ENCODE measurements at places on chromosomes 7 and 10.

DNA sequence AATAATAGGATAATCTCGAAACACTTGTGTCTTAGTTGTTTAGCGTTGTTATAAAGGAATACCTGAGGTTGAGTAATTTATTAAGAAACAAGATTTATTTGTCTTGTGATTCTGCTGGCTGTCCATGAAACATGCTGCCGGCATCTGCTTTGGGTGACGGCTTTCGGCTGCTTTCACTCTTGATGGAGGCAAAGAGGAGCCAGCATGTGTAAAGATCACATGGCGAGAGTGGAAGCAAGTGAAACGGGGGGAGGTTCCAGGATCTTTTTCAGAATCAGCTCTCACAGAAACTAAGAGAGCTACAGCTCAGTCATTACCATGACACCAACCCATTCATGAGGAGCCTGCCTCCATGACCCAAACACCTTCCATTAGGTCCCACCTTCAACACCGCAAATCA, 402.8 kb downstream of the CDC14C start:
- no peak for DNase-seq

GRCh38 chr10:78335691-78336401, 302.2 kb downstream of the RPS24 start:
- DNase-seq = no peak

DNA sequence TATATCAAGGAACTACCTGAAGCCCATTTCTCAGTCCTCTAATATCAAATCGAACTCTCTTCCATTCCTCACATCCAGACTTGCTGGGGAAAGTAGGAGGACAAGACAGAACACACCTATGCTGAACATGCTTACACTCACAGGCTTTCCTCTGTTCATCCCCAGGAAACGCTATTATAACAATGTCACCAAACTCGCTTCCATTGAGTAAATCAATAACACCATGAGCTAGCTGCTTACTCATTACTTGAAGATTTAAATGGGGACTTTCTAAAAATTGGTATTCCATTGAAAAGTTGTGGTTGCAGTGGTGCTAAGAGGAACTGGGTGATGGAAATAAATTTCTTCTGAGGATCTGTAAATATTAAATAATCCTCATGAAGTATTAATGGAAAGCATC, 88.8 kb downstream of the SLC25A13 start:
- no peak for DNase-seq

DNA sequence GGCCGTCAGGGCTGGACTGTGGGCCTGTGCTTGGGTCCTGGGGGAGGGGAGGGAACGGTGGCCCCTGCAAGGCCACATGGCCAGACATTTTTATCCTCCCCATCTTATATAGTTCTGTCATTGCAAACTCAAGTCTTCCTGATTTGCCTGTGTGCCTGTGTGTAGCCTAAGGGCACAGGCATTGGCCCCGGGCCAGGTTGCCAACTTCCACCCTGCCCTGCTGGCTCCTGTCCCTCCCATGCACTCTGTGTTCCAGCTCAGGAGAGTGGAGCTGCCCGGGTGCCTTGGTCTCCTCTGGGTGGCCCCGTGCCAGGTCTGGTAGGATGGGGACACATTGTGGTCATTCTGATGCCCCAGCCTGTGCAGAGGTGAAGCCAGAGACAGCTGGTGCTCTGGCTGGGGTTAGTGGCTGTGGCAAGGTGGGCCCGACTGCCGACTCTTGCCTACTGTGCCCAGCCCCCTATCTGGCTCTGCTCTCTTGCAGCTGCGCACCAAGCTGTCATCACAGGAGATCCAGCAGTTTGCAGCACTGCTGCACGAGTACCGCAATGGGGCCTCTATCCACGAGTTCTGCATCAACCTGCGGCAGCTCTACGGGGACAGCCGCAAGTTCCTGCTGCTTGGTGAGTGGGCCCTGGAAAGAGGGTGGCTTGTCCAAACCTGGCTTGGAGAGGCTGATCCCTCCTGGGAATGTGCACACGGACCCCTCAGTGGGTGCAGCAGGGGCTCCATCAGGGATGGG, 14.8 kb downstream of the NACAD start:
- DNase-seq = no peak

GRCh38 chr7:122886357-122887081, at the start of gene CADPS2:
CADPS2 (minus strand) TSS chr7:122886460; CDS start chr7:122886337, 123 bp downstream.
- no peak for DNase-seq

GRCh38 chr7:87627634-87627994, 584 bp upstream of the RUNDC3B start:
- no peak for DNase-seq

- no peak for DNase-seq
Measured at GRCh38 chr10:77513781-77514331, 123.8 kb downstream of the KCNMA1 start.

DNA sequence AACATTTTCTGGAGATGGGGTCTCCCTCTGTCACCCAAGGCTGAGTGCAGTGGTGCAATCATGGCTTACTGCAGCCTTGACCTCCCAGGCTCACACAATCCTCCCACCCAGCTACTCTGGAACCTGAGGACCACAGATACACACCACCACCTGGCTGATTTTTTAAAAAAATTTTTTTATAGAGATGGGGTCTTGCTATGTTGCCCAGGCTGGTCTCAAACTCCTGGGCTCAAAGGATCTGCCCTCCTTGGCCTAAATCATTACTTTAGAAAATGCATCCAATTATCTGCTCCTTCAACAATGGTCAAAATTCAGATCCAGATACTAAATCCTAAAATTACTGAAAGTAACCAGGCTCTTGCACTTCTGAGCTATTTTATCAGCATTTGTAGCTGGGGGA, 55.2 kb downstream of the CTBP2 start:
- DNase-seq = no peak

- no peak for DNase-seq
Measured at GRCh38 chr7:71184609-71185008, 52.7 kb downstream of the GALNT17 start.

DNA sequence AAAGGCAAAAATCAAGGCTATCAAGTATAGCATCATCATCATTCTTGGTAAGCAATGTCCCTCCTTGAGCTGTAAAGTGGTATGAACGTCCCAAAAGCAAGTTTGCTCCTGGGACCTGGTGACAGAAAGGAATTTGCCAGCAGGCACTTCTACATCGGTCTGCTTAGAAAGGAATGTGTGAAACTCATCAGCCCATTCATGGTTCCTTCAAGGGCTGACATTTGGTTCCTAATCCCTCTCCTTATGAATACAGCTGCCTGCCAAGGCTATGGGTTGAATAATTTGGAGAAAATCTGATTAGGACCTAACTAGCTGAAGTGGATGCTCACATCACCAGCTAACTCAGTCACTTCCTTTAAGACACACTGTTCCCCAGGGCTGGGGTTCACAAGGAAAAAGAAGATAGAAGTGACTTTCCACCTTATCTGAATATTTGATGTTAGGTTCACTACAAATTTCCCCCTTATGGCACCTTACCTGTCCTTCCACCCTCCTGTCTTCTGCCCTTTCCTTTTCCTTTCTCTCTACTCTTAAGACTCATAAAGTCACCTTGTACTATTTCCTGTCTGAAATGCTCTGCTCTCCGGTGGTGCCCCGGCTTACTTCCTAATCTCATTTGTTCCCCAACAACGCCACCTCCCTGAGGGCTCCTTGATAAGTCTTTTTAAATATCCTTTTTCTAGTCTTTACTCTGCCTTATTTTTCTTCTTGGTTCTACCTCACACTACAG, 187.1 kb downstream of the NPSR1 start:
- no peak for DNase-seq

DNA sequence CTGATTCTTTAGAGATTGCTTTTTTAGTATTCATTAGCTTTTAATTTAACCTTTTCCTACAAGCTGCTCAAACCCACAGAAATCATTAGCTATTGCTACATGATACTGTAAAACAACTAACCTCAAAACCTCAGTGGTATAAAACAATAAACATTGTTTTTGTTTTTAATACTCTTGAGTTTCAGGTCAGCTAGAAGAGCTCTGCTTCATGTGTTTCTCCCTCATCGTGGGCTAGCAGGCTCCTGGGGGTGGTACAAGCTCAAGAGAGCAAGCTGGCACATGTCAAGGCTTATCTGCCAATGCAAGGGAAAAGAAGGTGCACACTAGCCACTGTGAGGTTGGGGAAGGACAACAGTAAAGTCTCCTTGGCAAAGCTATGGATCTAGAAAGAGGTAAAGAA, 232.9 kb upstream of the PHF14 start:
- DNase-seq = no peak

GRCh38 chr10:24650669-24651391, 72.9 kb downstream of the ARHGAP21 start:
- no peak for DNase-seq

- no peak for DNase-seq
Measured at GRCh38 chr7:85186083-85186520, 754 bp downstream of the SEMA3D start.

DNA sequence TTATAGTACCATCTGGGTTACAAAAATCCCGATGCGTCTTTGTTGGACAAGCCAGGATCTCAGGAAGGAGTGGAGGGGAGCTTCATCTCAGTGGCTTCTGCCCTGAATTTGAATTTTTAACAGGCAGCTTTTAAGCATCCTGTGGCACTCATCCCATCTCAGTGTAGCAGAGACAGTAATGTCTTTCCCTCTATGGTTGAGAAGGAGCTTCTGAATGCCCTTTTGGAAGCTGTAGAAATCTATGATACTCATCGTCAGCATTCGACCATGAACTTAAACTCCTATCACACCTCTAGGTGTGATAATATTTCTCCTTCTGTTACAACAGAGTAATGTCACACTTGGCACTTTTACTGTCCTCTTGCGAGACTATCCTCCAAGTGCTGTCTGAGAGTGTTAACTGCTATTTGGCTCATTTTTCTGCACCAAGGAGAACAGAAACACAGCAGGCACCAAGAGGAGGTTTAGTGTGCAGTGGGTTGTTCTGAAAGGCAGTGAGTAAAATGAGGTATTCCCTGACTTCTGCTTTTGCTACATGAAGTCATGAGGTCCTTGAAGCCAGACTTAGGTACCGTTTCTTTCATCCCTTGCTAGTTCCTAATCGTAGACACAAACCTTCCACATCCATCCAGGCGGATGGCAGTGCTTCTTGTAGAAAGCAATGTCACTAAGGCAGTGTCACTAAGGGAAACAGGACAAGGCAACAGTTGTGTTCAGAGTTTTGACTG, 177.4 kb downstream of the CELF2 start:
- no peak for DNase-seq

DNA sequence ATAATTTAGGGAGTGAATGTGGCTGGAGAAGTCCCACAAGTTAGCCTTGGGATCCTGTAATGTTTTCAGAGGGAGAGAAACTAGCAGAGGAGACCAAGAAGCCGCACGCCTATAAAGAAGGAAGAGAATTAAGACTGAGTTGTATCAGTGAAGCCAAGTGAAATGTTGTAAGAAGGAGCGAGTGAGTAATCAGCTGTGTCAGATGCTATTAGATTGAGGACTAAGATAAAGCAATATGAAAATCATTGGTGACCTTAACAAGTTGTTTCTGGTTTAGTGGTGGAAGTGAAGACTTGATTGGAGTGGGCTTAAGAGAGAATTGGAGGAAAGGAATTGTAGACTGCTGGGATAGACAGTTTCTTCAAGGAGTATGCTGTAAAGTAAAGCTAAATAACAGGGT, 8.8 kb downstream of the CCSER2 start:
- no peak for DNase-seq

- DNase-seq = no peak
Measured at GRCh38 chr10:61941202-61941681, 39.7 kb downstream of the ARID5B start.

- DNase-seq = no peak
Measured at GRCh38 chr7:73769481-73770001, 529 bp downstream of the CLDN3 start.

DNA sequence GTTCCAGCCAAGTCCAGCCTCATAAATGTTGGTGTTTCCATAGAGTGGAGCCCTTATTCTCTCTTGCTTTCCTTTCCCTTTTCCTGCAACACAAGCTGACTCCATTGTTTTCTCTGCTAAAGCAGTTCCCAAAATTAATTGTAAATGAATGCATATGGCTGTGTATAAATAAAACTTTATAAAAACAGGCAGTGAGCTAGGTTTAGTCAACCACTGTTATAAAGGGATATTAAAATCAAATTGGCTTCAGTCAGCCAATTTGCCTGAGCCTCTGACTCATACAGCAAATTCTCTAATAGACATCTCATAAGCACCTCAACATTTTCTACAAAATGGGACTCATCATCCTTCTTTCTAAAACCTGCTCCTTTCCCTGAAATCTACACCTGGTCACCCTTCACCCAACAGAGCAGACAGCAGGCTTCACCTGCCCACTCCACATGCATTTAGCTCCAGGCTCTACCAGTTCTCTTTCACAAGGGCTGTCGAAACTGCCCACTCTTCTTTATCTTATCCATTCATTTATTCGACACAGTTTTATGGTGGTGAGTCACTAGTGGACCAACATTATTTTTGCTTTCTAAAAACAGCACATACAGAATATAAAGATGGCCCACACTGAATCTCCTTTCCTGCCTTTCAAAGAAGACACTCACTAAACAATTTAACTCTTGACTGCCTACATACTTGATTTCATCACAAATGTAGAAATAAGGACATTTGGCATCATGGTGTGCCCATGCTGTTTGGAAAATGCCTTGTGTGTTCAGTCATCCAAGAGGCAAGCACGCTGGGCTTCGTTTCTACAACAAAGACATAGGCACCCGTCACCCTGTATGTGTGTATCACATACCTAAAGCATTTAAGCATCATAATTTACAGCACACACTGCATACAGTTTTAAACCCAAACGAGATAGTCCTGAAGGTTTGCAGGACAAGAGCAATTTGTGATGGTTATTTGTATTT, 74.6 kb upstream of the C7orf33 start:
- no peak for DNase-seq

DNA sequence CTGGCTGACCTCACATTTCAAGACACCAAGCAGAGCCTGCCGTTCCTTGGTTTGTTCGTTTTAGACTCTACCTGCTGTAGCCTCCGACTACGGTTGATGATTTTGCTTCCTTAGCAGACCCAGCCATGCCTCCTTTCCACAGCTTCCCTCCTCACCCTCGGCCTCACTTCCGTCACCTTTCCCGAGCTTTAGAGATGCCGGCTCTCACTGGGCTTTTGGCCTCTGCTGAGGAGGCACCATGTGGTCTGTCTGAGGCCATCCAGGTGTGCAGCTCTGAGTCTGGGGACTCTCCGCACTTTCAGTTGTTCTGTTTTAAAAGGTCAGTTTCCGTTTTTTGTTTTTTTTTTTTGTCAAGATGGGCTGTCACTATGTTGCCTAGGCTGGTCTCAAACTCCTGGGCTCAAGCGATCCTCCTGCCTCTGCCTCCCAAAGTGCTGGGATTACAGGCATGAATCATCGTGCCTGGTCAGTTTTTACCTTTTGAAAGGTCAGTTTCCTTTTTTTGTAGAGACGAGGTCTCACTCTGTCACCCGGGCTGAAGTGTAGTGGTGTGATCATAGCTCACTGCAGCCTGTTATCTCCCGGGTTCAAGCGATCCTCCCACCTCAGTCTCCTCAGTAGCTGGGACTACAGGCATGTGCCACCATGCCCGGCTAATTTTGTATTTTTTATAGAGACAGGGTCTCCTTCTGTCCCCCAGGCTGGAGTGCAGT, 11.7 kb downstream of the ORAI2 start:
- DNase-seq = no peak

DNA sequence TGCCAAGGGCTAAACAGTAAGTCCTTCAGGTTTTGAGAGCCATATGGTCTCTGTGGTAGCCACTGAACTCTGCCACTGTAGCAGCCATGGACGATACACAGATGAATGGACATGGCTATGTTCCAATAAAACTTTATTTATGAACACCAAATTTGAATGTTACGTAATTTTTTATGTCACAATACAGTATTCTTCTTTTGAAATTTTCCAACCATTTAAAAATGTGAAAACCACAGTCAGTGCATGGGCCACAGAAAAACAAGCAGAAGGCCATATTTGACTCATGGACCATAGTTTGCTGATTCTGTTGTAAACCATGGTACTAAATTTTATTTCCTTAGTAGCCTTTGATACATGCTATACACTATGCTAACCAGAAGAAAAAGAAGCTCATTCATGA, 361.8 kb downstream of the MAGI2 start:
- no peak for DNase-seq
